GM04504 (cell line): ENCODE measurements at places on chromosomes 3 and 15.

DNA sequence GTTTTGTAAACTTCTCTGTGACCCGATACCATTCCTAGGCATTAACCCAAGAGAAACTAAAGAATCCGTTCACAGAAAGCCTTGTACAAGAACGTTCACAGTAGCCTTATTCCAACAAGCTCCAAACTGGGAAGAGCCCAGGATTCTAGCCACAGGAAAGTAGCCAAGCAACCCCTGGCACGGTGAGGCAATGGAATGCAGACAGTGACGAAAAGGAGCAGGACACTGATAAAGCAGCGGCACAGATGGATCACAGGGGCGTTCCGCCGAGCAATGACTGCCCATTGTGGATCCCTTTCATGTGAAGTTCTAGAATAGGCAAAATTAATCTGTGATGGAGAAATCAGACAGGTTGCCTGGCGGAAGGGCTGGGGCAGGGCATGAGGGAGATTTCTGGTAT, 198.7 kb upstream of the CHRNA7 start:
- no peak for DNase-seq

GRCh38 chr3:89851974-89852621, 744.7 kb downstream of the EPHA3 start:
- DNase-seq = no peak

GRCh38 chr3:184785890-184786279, 26.1 kb upstream of the VPS8 start:
- no peak for DNase-seq

GRCh38 chr3:80060664-80061063, 292.9 kb upstream of the ROBO1 start:
- no peak for DNase-seq

GRCh38 chr3:12477256-12477655, 7.0 kb upstream of the TSEN2 start:
- no peak for DNase-seq

- no peak for DNase-seq
These were observed 722 bp downstream of the RBMS3 start for GRCh38 chr3:29281344-29282241.

GRCh38 chr3:58009026-58009748, 965 bp downstream of the FLNB start:
- DNase-seq = no peak

GRCh38 chr3:5298453-5298852, 110.9 kb downstream of the EDEM1 start:
- no peak for DNase-seq

DNA sequence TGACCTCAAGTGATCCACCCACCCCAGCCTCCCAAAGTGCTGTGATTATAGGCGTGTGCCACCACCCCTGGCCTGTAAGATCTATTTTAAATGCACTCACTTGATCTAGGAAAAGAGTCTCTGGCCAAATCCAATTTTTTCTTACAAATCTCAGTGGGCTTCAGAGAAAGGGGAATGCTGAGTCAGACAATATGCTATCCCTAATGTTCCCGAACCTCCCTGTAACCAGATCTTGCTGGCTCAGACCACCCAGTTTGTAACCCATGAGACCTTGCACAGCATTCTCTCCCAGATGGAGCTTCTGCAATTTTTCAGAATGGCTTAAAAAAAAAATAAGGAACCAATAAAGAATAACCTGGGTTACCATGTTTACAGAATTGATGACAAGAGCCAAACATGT, 205.8 kb downstream of the RYR3 start:
- no peak for DNase-seq

DNA sequence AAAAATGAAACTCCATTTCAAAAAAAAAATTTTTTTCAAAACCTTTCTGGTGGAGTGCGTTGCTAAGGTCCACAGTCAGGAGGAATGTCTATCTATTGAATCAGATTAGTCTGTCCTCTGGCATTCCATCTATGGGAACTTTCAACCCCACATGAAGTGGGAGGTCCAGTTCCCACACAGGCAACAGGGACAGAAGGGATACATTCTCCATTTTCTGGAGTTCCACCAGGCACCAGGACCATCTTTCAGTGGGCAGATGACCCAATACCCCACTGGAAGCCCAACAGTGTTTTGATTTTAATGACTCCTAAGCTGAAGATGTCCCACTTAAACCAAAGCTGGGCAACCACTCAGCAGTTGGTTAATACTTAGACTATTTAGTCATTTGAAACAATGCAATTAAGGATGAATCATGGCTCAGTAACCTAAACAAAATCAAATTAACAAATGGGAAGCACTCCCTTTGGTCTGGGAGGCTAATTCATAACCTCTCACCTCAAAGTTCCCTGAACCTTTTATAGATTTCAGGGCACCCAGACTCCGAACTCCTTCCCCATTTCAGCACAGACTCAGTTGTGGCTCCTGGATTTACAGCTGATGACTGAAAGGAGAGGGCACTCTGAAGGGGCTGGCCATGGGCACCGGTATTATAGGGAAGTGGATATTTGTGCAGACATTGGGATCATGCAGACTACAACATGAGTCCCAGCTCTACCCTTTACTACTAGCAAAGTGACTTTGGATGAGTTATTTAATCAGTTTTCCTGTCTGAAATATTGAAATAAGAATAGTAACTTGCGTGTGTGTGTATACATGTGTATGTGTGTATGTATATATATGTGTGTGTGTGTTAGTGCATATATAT, 264.3 kb upstream of the LRTM1 start:
- DNase-seq = peak; percentile 93

GRCh38 chr15:70348581-70349344, 251.0 kb upstream of the TLE3 start:
- no peak for DNase-seq

DNA sequence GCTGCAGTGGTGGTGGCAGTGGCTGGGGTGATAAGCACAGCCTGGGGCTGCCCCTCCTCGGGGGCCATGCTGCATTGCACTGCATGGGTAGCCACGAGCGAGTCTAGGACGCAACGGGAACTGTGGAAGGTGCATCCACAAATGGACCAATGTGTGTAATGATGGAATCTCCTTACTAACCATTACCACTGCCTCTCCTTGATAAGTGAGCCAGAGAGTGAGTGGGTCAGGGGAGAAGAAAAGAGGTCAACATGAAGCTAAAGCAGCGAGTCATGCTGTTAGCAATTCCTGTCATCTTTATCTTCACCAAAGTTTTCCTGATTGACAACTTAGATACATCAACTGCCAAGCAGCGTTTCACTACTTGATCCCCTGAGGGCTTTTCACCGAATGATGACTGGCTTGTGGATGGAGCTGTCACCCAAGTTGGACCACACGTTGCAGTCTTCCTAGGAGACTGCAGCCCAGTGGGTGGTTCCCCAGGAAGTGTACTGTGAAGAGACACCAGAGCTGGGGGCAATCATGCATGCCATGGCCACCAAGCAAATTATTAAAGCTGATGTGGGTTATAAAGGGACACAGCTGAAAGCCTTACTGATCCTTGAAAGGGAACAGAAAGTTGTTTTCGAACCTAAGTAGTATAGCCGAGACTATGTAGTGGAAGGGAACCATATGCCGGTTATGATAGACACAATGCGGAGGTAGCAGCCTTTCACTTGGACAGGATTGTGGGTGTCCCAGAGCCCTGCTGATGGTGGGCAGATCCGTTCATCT, 20.6 kb downstream of the SAMD7 start:
- DNase-seq = no peak

DNA sequence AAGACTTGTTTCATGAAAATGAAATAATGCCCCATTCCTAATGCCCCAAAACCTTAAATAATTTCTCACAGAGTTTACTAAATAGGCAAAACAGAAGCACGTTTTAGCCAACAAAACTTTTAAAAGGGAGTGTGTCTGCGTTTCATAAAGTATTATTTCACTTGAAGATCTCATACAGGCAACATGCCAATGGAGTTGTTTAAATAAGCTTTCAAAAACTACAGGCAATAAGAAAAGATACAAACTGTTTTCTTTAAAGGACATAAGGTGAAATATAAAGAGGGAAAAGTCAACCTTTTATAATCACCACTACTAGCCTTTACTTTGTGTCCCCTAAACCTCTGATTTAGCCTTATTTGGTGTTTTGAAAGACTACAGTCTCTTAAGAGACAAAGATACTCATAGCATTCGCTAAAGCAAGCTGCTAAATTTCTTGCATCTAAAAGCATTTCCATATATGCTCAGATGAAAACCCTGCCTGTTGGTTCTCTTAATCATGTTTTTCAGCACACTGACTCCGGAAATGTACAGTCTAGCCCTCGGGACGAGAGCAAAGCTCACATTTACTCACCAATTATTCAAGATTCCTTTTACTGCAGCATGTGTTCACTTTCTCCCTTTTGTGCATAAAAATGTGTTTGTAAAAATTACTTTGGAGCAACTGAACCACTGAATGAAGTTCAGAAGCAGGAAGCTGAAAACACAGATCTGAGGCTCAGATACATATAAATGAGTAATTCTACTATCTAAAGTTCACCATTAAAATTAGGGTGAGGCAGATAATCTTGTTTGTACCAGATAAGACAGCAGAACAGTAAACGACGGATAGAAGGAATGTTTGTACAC, 119.0 kb downstream of the GOLIM4 start:
- no peak for DNase-seq

- peak; percentile 35 for DNase-seq
These were observed 48.7 kb upstream of the RYK start for GRCh38 chr3:134299185-134299887.

DNA sequence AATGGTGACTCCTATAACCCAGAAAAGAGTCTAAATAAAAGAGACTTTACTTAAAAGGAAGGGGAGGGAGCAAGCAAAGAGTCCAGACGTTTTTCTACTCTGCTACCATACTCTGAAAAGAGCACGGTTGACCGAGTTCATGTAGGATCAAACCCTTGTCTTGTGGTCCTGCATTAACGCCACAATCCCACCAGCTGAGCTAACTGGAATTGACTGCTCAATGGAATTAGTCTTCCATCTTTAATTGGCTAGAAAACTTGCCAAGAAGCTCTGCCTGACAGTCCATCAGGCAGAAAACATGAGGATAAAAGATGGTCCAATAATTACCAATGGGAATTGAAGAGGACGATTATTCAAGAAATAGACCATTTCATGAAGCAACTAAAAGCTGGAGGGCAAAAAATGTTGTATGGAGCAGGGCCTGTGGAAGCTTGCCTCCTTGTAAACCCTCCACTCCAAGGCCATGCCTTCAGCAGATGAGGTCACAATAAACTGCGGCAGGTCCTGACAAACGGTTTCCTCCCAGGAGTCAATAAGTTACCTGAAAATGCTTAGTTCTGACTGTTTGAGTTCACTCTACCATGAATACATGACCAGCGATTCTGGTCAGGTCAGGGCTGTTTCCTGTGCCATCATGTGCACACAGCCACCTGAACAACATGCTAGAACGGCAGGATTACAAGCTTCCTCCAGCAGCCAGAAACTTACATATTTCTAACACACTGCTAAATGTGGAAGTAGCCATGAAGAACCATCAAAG, 35.6 kb upstream of the ARHGEF3 start:
- DNase-seq = no peak

DNA sequence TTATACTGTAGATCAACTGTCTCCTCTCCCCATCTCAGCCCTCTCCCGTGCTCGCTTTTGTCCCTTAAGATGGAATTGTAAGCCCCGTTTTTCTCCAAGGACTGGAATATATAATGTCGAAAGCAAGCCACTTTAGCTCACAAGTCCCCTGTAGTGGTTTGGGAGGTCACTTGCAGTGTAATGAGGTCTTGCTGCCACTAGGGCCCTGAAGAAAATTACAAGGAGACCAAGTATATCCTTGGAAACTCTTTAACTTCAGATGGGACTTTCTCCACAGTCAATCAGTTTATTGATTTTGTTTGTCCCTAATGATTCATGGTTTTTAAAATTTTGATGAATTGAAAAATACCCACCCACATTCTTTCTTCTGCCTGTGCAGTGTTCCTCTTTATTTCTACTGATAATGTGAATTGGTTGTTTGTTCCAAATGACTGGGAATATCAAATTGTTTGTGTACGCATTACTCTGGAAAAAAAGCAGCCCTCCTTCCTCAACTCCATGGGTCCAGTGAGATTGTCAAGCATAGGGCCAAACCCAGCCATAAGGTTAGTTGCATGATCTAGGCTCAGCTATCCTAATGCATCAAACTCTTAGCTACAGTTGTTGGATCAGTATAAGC, 294.8 kb downstream of the MCTP2 start:
- no peak for DNase-seq

DNA sequence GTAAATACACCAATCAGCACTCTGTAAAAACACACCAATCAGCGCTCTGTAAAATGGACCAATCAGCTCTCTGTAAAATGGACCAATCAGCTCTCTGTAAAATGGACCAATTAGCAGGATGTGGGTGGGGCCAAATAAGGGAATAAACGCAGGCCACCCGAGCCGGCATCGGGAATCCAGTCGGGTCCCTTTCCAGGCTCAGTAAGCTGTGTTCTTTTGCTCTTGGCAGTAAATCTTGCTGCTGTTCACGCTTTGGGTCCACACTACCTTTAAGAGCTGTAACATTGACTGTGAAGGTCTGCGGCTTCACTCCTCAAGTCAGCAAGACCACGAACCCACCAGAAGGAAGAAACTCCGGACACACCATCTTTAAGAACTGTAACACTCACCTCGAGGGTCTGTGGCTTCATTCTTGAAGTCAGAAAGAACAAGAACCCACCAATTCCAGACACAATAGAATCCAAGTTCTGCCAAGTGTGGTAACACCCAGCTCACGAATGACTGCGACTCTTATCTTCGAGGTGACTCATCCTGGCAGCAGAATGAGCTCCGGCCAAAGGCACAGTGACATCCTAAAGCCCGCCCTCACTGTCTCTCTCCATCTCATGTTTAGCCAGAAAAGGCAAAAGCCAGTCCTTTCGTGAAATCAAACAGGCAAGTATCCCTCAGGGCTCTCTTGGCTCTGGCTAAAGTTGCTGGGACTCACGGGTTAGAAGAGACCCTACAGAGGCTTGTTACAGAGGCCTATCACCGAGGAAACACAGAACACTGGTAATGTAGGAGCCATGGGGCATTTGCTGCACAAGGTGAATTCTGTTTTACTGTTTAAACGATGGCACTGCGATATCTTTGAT, 155.2 kb downstream of the FAM43A start:
- DNase-seq = no peak

DNA sequence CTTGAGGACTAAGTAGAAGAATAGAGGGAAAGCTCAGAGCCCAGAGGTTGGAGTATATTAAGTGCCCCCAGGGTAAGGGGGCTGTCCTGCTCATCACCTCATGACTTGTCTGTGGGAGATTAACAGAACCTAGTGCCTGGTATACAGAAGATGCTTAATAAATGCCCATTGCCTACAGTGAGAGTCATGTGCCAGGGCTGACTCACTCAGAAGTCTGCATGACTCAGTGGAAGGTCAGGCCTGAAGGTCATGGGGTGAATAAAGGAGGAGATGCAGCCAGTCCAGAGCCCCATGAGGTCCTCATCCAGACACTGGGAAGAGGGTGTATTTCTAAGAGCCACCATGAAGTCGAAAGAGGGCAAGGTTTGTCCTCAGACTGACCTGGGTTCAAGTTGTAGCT, 62.5 kb upstream of the TLE3 start:
- no peak for DNase-seq
